ENCODE measurements at places on chromosomes 13 and 19.

- DNase-seq: no peak
Observed at GRCh38 chr13:97231118-97231828, 9.1 kb downstream of the MBNL2 start.

GRCh38 chr19:16892868-16893685, 4.3 kb downstream of the F2RL3 start:
- no peak for DNase-seq

- no peak for DNase-seq
Observed at GRCh38 chr13:77521194-77521593, 14.3 kb upstream of the SCEL start.

- no peak for DNase-seq
Observed at GRCh38 chr13:33865945-33866344, 48.0 kb downstream of the RFC3 start.

- DNase-seq: no peak
Observed at GRCh38 chr19:40322951-40323615, 25.1 kb downstream of the C19orf47 start.

DNA sequence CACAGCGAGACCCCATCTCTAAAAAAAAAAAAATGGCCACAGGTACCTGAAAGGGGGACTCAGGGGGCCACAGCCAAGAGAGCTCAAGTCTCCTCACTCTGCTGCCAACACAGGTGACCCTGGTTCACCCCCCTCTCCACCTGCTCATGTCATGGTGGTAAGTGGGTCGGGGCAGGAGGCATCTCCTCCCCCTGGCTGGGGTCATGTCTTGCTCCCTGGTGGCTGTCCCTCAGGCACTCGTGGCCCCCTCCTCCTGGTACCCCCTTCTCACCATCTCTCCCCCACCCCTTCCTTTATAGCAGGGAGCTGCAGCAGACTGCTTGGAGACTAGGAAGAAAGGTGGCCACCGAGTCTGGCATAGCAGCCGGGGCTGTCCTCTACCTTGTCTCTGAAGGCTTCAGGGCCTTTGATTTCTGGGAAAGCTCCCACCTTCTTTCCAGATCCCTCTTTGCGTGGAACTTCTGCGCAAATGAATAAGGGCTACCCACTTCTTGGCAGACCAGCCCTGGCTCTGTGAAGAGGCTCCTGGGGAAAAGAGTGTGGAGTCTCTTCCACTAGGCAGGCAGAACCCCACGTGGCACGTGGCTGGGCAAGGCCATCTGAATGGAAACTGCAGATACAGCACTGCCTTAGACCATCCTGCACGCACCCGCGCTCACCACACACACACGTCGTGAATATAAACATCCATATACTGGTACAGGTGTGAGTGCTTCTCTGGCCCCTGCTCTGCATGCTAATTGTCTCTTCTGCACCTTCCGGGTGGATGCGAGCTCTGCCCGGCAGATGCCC, 20.1 kb upstream of the MIER2 start:
- no peak for DNase-seq

GRCh38 chr13:68676513-68677115, 1431.0 kb upstream of the ATXN8OS start:
- no peak for DNase-seq

GRCh38 chr19:31330237-31330636, 19.0 kb downstream of the TSHZ3 start:
- DNase-seq: no peak

- DNase-seq: no peak
Observed at GRCh38 chr19:33294058-33294798, 8.1 kb downstream of the CEBPA start.

DNA sequence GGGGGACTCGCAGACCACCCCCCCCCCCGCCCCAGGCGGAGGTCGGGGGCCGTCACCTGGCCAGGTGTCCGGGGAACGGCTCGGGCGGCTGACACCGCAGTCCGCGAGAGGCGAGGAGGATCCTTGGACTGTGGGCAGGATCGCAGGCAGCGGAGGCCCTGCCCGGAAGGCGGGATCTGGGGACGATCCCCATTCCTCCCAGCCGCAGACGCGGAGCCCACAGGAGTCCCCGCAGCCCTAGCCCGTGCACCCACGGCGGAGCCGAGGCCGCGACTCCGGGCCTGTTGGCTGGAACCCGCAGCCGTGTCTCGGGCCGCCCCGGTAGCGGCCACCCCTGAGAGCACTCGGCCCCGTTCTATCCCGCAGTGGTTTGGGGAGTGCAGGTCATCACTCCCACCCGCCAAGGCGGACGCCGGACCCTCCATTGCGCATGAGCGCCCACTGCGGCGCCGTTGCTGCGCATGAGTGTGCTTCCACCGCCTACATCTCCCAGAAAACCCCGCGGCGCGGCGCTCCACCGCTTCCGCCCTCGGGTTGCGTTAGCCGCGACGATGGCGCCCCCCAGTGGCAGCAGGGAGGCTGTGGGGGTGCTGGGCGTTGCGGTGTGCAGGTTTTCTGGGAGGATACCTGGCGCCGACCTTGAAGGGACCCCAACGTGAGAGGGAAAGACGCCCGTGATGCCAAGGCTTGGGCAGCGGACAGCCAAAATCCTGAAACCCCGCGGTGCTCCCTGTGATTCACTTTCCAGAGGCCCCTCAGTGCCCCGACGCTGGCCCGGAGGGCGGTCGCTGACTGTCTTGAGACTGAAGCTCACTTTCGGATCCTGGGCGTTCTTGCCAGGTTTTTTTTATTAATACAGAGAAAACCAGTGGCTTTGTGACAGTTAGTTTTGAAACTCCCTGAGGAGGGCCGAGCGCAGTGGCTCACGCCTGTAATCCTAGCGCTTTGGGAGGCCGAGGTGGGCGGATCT, 4.4 kb upstream of the ZNF329 start:
- DNase-seq: peak; percentile 59

DNA sequence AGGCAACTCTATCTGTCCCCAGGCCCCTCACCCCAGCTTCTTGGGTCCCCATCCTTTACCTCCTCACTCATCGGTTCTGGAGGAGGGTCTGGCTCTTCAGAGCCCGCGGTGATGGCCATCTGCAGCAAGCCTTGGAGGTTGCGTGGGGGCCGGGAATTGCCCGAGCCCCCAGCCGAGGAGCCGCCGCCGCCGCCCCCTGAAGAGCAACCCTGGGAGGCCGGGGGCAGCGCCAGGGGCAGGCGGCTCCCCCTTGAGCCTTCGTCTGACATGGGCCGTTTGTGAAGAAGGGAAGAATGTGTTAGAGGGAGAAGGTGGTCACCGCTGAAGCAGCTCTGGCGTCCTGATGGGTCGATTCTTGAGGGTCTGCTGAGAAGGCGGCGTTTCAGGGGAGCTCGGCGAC, 570 bp downstream of the HSPBP1 start:
- DNase-seq: no peak

DNA sequence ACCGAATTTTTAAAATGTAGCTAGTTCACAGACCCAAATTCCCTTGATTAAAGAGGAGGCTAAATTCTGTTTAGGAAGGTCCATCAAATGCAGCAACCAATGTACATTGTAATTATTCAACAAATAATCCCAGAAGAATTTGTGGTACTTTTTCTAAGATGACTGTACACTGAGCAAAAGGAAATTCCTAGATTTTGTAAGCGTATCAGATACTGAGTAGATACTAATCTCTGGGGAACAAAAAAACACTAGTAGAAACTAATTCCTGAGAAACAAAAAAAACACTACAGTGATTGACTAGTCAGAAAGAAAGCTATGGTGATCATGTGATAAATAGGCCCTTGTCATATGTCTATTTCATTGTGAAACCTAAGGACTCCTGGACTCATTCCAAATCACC, 246.1 kb downstream of the PCDH17 start:
- DNase-seq: no peak

All from GM12892 (cell line).